ENCODE measurements at places on chromosomes 2 and 18.

DNA sequence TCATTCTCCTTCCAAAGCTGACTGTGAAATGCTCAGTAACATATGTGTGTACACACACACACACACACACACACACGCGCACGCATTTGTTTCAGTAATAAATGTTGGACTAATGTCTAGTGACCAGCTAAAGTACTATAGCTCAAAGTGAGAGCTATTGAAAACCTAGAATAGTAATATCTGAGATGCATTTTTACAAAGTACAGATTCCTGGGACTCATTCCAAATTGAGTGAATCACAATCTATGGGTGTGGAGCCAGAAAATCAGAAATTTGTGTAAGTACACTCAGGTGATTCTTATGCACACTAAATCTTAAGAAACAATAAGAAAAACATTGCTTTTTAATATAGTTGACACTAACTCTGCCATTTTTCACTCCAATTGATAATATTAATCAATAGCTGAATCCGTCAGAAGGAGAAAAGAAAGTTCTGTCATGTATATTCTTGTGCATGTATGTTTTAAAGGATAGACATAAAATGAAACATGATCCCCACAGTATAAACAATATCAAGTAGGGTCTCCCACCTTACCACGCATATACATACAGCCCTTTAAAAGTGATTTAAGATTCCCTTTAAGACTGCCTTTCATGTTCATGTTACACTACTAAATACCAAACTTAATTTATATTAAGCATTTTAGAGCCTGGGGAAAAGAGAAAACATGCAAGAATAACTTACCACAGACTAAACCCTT is 123.5 kb downstream of the ATAD2B start:
- no peak for DNase-seq

- no peak for DNase-seq
Observed at GRCh38 chr2:106098664-106099063, 95.4 kb downstream of the UXS1 start.

GRCh38 chr2:69594341-69594740 is 49.2 kb downstream of the AAK1 start:
- no peak for DNase-seq

DNA sequence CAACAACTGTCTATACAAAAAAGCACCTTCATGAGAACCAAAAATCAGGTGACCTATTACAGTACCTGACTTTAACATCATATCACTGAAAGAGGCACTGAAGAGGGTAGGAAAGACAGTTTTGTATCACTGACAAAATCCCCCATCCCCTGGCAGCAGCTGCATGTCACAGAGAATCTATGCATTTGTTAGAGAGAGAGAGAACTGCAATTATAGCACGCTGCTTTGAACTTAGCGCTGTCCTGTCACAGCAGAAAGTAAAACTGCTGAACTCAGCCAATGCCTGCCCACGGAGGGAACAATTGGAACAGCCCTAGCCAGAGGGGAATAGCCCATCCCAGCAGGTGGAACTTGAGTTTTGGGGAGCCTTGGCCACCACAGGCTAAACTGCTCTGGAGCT is 75.1 kb upstream of the NOL4 start:
- no peak for DNase-seq

GRCh38 chr18:53838746-53839145 is 385.7 kb downstream of the MBD2 start:
- no peak for DNase-seq

GRCh38 chr2:85666435-85667316 is 1.3 kb downstream of the SFTPB start:
- no peak for DNase-seq

DNA sequence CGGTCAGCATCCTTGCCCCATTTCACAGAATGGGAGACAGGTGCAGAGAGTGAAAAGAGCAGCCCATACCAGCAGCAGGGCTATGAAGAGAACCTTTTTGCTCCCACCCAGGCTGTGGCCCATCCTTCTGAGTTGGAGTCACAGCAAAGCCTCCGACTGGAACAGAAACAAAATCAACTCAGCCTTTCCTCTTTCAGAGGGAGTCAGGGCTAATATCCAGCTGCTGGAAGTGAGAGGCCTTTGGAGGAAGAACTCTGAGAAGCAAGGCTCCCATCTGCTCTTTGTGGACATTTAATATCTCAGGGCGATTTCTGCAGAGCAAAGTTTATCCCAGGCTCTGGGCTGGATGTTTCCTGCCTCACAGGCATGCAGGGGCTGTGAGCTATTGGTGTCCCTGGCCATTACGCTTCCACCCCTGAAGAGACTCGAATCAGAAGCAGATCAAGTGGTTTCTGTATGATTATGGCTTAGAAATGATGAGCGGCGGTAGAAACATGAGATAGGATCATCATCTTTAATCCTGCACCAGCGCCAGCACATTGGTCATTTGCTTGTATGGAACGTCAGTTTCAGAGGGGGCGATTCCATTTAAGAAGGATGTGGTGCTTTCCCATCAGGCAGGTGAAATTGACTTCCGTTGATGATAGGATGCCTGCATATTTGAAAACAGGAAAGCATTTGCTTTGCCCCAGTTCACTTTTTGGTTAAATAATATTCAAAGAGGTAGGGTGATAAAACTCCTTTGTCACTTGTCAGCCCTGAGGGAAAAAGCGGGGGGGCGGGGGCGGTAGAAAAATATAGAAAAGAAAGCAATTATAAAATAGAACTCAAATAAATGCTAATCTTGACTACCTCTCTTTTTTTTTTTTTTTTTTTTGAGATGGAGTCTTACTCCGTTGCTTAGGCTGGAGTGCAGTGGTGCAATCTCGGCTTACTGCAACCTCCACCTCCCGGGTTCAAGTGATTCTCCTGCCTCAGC is 152.4 kb downstream of the LRRC30 start:
- no peak for DNase-seq

DNA sequence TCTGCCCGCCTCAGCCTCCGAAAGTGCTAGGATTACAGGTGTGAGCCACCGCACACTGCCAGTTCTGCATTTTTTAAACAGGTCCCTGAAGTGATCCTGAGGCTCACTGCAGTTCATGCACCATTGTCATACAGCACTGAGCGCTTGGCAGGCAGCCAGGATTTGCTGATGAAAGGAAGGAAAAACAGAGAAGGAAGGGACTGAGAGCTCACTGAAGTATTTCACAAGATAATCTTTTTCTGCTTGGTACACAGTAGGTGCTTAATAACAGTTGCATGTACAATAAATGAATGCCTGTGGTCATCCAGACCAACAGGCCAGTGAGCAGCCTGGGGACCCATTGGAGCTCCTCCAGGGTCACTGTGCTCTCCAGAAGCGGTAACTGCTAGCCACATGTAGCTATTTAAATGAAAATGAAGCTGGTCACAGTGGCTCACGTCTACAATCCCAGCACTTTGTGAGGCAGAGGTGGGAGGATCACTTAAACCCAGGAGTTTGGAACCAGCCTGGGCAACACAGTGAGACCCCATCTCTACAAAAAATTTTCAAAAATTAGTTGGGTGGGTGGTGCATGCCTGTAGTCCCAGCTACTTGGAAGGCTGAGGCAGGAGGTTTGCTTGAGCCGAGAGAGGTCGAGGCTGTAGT is 33.1 kb upstream of the SMAD7 start:
- no peak for DNase-seq

- DNase-seq, result no peak
Observed at GRCh38 chr2:5479265-5479928, 212.8 kb upstream of the SOX11 start.

GRCh38 chr18:25457601-25458000 is 105.6 kb upstream of the ZNF521 start:
- no peak for DNase-seq

DNA sequence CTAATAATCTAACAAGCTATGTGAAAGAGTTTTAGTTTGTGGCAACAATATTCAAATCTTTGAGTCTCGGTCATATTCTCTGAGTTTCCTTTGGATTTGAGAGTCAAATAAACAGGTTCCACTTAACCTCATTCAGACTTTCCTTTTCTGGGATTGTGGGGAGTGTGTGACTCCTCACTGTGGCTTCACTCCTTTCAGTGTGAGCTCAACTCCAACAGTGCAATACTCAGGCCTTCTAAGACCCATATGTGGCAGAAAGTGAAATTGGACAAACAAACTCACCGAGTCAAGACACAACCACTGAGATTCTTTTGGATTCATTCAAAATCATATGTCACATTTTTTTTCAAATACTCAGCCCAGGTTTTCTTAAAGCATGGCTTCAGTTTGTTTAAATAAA is 25.4 kb downstream of the SLC9A4 start:
- no peak for DNase-seq

DNA sequence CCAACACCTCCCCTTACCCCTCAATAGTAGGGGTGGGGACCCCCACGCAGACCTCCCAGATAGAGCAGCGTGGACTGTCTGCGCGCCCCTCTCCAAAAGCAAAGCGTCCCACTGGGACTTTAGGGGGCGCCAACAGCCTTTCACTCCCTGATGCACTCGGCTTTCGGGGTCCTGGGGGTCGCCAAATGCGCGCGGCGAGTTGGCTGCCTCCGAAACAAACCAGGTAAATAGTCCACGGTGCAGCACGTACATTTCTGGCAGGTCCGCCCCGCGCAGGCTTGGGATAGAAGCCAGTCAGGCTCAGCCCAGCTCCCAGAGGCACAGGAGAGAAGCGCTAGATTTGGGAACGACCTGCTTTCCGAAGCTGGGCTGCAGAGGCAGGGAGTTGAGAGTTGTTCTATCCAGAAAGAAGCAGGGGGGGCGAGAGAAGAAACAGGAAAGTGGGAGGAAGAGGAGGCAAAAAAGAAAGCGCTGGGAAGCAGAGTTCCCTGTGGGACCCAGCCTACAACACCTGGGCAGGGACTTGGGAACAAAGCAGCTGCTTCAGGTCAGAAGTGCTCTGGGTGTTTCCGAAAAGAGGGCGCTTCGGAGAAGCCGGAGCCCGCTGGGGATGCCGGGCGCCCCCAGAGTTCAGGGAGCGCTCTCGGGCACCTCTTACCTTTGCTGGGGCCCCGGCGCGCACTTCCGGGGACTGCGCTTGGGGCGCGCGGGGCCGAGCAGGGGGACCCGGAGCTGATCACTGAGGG is 544 bp downstream of the EVA1A start:
- DNase-seq, result no peak

DNA sequence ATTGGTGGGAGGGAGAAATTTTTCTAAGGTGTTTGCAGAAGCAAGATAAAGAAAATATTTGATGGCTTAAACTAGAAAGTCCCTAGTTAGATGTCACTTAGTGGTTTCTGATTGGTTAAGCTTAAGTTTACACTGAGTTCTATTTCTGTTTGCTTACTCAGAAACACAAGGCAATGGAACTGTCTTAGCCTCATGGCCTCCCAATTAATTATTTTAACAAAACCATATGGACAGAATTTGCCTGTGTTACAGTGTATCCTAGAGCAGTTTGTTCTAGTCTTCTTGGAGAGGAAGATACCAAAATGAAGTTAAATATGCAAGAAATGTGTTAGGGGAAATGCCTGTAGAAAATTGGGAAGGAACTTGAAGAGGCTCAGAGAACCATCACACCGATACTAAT is 4.6 kb upstream of the IMPACT start:
- no peak for DNase-seq

GRCh38 chr2:62485761-62486438 is 20.1 kb downstream of the TMEM17 start:
- DNase-seq, result no peak

DNA sequence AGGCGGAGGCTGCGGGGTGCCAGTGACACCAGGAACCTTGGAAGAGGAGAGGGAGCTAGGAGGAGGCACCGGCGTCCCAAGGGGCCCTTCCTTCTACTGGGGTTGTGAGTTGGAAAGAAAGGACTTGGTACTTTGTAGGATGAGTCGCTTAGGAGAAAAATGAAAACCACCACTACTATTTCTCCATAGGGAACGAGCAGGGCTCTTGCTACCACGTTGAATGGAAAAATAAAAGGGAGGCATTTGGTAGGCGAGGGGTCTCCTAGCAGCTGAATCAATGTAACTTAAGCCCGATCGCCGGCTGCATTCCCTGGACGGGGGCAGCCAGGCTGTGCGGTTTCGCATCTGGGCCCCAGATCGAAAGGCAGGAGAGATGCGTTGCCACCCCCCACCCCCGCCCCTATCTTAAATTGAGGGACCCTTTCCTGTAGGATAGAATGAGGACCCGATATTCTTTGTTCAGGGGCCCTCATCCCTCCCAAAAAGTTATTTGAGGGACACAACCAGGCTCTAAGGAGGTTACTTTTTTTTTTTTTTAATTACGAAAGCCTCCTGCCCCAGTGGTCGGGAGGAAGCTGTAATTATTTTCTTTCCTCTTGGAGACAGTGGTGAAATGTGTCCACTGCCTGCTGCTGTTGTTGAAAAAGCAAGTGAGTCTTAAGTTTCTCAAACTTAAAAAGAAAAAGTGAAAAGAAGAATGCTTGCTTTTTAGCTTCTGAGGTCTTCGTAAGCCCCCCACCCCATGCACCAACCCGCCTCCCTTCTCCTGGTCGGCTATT is 1.3 kb downstream of the IGFBP2 start:
- no peak for DNase-seq

GRCh38 chr2:73341039-73341438 is 44.6 kb upstream of the ALMS1 start:
- no peak for DNase-seq

DNA sequence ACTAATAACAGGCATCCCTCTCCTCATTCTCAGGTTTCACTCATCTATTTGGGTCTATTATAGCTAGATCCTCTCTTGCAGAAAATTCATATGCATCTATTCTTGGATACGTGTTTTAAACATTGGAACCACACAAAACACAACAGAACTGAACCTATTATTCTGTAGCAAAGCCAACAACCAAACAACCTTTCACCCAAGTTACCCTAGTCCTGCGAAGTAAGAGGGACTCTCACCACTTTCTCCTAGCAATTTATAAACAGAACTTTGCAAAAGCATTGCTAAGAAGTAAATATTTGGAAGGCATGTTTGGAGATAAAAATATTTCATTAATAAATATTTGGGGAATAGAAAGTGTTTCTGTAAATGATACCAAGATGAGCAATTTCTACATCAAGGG is 20.4 kb upstream of the SH3BP4 start:
- no peak for DNase-seq

- DNase-seq, result no peak
Observed at GRCh38 chr2:64787698-64788097, 134.0 kb upstream of the SERTAD2 start.

- DNase-seq, result no peak
Observed at GRCh38 chr2:185335879-185336278, 402.7 kb upstream of the FSIP2 start.

DNA sequence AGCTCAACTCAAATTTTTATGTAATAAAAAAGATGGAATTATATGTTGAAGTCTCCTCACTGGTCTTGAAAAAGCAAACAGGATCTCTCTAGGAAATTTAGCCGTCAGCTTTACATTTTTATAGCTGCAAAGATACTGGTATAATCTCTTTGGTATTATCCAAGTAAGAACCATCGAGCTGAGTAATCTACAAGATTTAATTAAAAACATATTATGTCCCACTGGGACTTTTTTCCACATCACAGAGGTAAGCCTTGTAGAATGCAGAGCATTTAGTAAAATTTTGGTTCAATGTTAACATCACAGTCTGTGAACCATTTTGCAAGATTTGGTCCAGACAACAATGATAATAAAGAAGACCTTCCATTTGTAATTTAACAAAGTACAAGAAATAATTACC is 162.6 kb upstream of the SLC39A10 start:
- DNase-seq, result no peak

DNA sequence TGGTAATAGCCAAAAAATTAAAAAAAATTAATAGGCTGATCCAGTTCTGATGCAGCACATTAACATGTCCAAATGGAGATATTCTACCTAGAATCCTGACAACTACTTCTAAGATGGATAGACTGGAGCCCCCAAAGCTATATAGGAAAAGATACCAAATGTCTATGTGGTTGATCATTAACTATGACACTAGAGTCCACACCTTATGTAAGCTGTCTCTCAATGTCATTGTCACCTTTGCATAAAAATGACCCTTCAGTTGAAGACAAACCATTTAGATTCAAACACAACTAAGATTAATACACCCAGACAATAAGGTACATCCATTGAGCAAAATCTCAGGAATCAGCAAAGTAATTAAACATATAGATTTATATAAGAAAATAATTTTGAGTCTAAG is 14.6 kb downstream of the ZNF396 start:
- DNase-seq, result no peak
